ENCODE measurements at places on chromosomes 7 and 10.

DNA sequence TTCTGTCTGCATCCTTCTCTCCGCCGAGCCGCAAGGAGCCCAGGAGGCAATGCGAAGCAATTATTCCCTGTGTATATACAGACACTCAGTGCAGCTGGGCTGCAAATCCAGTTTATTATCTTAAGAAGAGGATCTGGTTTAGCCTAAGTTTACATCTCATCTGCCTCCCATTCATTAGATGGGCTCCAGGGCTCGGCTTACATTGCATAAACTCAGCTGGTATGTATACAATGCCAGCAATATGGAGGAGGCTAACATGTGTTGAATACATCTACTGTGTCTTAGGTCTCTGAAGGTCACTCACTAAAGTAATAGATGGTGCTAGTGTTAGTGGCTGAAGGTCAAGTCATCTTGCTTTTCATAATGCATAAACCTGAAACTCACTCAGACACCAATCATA, 996.8 kb downstream of the KCNMA1 start:
- DNase-seq = no peak

DNA sequence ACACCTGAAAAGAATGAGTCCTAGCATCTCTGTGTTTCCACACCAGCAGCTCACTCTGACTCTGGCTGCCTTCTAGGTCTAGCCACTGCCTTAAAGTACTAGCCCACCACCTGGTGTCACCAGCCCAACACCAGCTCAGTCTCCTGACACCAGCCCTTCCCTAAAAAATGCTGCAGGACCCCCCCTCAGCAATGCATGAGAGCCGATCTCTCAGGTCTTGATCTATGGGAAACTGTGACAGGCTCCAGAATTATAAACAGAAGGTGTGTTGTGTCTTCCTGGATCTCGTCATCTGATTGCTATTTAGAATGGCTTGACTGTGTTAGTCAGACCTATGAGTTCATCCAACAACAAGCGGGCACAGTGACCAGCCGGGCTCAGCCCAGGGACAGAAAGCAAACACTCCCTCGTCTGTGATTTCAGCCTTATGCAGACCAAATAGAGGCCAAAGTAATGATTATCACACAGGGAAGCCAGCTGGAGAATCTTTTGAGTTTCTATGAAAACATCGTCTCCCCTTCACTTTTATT, 66.6 kb downstream of the CUBN start:
- no peak for DNase-seq

- no peak for DNase-seq
Observed at GRCh38 chr7:108083980-108084379, 46.2 kb downstream of the LAMB4 start.

- DNase-seq = no peak
Observed at GRCh38 chr10:86952106-86952505, 5.3 kb downstream of the MMRN2 start.

- DNase-seq = no peak
Observed at GRCh38 chr10:90205340-90205739, 503.9 kb downstream of the KIF20B start.

DNA sequence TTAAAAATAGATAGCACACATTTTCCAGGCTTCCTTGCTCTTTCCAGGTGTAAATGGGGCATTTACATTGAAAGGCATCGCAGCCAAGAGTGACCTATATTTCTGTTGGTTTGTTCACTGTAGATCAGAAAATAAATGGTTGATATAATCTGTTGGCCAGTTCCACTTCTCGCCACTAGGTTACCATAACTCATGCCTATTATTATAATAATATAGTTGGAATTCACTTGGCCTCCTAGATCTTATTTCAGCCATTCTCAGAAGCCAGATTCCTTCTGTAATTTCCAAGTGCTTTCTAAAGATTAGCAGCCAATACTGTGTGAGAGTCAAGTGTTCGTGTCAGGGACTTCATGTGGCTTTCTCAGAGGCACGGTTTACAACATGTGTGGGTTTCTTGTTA, 179.5 kb downstream of the DNAH11 start:
- no peak for DNase-seq

- no peak for DNase-seq
Observed at GRCh38 chr10:113027230-113027573, 77.2 kb downstream of the TCF7L2 start.

DNA sequence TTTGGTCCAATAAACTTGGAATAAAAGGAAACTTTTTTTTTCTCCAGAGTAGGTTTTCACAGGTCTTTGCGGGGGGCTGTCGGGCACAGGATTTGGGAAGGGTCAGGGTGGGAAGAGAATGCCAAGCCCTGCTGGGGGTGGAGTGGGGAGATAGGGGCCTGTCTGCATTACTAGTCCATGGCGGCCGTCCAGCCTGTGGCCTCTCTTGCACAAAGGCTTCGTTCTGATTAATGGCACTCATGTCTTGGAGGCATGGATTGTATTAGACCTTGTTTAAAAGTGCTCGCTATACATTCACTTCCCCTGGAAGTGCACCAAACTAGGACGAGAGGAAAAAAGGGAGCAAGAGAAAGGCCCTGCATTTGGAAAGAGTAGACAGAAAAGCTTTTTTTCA, 37.2 kb downstream of the LRMDA start:
- DNase-seq = no peak

DNA sequence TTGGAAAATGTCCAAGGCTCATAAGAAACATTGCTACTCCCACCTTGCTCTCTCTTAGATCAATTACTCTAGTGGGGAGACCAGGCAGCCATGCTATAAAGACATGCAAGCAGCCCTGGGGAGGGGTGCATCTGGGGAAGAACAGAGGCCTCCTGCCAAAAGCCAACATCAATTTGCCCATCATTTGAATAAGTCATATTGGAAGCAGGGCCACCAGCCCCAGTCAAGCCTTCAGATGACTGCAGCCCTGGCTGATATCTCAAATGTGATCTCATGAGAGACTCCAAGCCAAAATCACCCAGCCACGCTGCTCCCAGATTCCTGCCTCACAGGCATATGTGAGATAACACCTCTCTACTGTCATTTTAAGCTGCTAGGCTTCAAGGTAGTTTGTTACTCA, 157.5 kb upstream of the PDE1C start:
- DNase-seq = no peak

- no peak for DNase-seq
Observed at GRCh38 chr7:28711114-28711513, 247.0 kb downstream of the TRIL start.

DNA sequence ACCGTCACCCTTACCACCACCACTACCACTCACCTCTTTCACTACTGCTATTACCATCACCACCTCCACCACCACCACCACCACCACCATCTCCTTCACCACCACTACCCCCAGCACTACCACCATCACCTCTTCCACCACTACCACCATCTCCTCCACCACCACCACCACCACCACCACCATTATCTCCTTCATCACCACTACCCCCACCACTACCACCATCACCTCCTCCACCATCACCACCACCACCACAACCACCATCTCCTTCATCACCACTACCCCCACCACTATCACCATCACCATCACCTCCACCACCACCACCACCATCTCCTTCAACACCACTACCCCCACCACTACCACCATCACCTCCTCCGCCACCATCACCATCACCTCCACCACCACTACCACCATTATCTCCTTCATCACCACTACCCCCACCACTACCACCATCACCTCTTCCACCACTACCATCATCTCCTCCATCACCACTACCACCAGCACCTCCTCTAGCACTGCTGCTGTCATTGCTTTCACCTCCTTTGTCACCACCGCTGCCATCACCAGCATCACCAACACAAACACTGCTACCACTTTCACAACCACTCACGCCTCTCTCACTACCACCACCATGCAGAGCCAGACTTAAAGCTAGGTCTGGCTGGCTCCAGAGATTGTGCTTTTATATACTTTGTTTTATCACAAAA, 109.3 kb downstream of the ICA1 start:
- no peak for DNase-seq

DNA sequence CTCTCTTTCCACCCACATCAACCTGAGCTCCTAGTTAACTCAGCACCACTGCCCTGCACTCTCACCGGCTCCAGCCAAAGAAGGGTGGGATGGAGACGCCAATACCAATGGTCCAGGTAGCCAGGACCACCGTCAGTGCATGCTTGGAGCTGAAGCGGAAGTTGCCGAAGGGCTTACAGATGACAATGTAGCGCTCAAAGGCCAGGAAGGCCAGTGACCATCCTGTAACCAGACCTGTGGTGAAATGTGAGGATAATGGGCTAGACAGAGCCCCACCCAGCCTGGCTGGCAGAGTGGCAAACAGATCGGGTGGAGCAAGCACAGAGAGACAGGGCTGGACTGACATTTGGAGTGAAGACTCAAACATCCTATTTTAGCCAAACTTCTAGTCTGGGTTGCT, 673 bp downstream of the OPN1SW start:
- no peak for DNase-seq

DNA sequence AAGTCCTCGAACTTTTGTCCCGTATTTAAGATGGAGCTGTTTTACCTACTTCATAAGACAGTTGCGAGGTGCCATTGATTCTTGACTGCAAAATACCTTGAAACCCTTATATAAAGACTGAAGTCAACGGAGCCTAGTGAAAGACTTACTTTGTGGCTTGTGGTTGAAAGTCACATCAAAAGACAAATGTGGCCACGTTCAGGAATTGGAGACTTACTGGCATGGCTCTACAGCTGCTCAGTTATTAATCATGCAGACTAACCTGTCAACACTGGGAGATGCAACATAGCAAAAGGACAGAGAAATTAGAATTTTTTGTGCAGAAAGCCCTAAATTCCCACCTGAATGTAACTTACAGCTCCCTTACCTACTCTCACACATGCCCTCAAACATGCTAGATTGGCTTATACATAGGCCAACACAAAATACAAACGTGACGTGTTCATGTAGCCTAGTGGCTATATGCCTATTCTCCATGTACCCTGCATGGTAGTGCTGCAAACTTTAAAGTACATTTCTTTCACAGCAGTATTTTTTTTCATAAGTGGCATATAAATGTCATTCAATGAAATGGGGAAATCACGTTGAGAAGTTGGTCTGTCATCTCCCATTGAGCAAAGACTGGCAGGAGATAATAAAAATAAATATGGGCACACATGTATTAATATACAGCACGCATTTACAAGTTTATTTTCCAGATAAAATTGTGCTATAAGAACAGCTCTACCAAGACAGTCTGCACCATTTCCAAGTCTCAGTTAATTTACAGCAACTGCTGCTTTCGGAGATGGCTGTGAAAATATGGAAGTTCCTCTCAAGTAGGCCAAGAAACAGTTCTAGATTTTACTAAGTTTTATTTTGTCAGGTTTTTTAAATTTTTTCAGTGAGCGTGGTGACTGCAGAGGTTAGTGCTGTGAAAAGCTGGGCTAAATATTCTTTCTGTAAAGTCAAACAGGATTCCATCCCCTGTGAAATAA, 170.4 kb upstream of the C7orf33 start:
- no peak for DNase-seq

- DNase-seq = no peak
Observed at GRCh38 chr10:110447886-110448285, 49.8 kb upstream of the DUSP5 start.

- no peak for DNase-seq
Observed at GRCh38 chr10:93816123-93816747, 58.5 kb downstream of the LGI1 start.

GRCh38 chr7:106625678-106626301, 35.2 kb downstream of the CCDC71L start:
- no peak for DNase-seq

- no peak for DNase-seq
Observed at GRCh38 chr10:69538461-69538860, 34.8 kb downstream of the NEUROG3 start.

DNA sequence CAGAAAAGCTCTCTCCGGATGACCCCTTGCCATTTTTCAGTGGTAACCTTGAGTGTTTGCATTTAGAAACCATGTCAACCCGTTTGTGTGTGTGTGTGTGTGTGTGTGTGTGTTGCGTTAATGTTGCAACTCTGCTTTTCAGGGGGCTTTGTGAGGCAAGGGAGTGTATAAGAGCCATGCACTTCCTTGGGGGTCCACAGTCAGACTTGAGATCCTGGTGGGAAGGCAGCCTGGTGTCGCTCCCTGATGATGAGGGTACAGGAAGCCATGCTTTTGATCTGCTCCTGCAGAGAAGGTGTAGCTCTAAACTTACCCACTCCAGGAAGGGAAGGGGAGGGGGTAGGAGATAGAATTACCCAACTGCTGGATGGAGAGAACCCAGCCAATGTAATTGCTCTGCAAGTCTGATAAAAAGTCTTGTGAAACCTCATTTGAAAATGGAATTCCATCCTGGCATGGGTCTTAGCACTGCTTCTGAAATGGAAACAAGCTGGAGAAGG, 10.7 kb downstream of the GRK5 start:
- DNase-seq = no peak

DNA sequence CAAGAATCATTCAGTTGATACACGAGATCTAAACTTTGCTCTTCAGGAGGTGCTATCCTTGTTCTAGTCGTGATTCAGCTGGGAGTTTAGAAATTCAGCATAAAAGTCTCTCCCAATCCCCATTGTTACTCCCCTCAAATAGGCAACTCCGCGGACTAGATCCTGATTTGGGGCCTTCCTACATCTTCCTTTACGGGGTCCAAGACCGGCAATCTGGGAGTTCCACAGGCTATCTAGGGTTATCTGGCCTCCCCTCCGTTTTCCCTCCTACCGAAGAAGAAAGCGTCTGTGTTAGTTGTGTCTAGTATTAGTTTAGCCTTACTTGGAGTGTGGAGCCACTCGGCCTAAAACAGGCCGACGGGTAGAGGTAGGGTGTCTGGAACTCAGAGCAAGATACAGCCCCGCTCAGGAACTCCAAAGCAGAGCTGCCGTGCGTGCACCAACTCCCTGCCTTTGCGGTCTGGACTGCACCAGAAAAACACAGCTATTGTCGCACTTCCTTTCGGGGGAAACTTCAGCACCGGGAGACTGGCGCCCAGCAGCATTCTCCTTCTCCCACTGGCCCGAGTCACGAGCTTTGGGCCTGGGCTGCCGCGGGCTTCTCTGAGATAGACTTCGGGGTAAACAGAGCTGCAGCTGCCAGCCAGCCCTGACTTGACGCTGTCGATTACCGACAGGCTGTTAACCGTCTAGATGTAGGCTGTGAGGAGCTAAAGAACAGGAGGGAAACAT, 1.5 kb upstream of the DLX5 start:
- no peak for DNase-seq

GRCh38 chr10:51606825-51607462, 92.5 kb downstream of the CSTF2T start:
- DNase-seq = no peak

- DNase-seq = no peak
Observed at GRCh38 chr10:32982911-32983909, 25.2 kb upstream of the ITGB1 start.

- no peak for DNase-seq
Observed at GRCh38 chr10:34748767-34749166, 66.3 kb downstream of the PARD3 start.

Data from iPS DF 19.7 (cell line).